ENCODE measurements at places on chromosomes 12 and 14.

DNA sequence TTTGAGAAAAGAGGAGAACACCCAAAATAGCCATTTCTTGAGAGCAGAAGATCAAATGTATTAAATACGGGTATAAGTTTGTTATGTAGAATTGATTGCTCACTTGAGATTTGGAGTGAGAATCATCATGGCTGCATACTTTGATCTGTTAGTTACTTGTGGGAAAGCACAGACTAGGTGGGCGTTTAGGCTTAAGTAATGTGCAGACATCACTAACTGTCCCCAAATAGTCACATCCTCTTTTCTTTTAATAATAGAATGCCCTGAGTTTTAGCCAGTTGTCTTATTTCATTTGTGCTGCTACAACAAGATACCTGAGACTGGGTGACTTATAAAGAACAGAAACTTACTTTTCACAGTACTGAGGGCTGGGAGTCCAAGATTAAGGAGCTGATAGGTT is 14.3 kb upstream of the GTF2A1 start:
- DNase-seq: no peak

GRCh38 chr12:16685107-16685506 is 79.1 kb upstream of the LMO3 start:
- no peak for DNase-seq

- DNase-seq: no peak
Observed at GRCh38 chr14:104776961-104777807, 18.4 kb downstream of the AKT1 start.

GRCh38 chr14:30462358-30462757 is 96.6 kb upstream of the G2E3 start:
- no peak for DNase-seq

- DNase-seq: no peak
Observed at GRCh38 chr12:31524791-31525495, 66.0 kb downstream of the DENND5B start.

DNA sequence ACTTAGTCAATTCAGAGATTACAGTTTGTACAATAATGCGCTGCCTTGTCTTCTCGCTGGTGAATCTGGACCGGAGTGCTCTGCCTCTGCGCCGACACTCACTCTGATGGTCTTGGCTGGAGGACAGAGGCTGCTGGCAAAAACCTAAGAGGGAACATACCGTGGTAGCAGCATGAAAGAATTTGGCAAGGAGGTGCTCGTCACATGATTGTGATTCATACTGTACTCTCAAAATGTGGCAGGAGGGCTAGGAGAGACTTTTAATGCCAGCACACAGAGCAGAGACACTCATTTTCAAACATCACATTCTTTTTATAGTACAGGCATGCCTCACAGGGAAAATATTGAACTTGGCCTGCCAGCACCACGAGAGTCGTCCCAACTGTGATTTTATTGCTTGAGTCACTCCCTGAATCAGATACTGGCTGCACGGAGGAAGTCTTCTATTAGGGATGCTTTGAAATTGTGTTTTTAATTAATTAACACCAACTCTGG is 67.8 kb downstream of the HMGA2 start:
- no peak for DNase-seq

DNA sequence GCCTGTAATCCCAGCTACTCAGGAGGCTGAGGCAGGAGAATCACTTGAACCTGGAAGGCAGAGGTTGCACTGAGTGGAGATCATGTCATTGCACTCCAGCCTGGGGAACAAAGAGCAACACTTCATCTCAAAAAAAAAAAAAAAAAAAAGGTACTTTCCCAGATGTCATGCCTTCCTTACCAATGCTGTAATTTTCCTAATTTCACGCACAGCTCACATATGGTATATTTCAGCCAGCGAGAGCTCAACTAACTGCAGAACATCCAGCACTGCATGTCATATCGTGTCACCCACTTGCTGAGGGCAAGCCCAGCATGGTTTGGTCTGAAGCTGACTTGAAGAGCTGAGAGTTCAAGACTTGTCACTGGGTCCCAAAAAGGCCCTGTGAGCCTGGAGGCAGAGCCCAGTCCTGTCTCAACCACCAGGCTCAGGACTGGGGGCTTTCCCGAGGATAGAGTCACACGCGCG is 29.0 kb downstream of the NFKBIA start:
- no peak for DNase-seq

GRCh38 chr12:27523305-27523641 is 733 bp upstream of the PPFIBP1 start:
- DNase-seq: no peak

DNA sequence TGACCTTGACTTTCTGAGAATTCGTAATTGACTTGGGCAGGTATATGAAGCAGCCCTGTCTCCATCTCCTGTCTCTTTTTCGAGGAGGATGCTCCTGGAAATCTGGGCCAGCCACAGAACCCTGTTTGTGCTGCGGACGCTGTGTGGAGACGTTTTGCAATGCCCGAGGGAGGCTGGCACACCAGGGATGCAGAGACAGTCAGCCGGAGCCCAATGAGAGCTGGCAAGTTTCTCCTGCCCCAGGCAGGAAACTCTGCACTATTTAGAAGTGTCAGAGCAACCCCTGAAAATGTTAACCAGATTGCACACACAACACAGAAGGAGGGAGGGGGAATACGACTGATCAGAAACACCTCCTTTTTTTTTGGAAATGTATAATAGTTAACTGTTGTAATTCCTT is 103.2 kb upstream of the DYRK2 start:
- DNase-seq: no peak

GRCh38 chr14:103292426-103293374 is 41.3 kb upstream of the EIF5 start:
- peak; percentile 62 for DNase-seq

- no peak for DNase-seq
Observed at GRCh38 chr12:93363841-93364297, 13.9 kb upstream of the NUDT4 start.

GRCh38 chr14:69586404-69586803 is 11.7 kb upstream of the CCDC177 start:
- no peak for DNase-seq

GRCh38 chr12:76925135-76925534 is 46.3 kb upstream of the CSRP2 start:
- no peak for DNase-seq

DNA sequence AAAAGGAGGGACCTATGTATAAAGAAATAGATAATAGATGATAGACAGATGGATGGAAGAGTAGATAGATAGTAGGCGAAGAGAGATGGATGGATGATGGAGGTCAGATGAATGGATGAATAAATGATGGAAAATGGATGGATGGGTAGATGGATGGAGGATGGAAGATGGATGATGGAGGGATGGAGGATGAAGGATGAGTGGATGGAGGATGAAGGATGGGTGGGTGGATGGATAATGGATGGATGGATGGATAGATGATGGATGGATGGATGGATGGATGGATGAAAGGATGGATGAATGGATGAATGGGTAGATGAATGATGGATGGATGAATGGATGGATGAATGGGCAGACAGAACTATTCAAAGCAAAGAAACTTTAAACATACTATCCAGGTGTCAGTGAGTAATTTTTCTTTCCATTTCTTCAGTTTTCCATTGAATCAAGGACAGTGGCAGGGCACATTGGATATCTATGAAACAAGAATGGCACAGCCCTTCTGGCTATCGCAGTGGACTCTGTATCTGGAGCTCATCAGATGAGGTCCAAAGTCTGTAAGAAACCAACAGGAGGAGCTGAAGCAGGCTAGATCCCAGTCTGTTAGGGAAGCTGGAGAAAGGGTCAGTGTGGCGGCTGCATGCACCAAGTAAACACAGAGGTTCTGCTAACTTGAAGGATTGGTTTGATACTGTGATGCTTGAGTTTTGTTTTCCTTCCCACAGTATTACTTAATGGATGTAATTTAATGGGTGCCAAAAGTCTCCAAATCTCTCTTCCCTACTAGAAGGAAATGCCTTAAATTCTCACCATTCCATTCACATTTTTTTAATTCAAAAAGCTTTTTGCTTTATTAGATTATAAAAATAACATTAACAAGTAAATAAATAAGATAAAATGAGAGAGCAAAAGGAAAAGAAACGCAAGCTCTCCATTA is 18.1 kb upstream of the MED13L start:
- no peak for DNase-seq

DNA sequence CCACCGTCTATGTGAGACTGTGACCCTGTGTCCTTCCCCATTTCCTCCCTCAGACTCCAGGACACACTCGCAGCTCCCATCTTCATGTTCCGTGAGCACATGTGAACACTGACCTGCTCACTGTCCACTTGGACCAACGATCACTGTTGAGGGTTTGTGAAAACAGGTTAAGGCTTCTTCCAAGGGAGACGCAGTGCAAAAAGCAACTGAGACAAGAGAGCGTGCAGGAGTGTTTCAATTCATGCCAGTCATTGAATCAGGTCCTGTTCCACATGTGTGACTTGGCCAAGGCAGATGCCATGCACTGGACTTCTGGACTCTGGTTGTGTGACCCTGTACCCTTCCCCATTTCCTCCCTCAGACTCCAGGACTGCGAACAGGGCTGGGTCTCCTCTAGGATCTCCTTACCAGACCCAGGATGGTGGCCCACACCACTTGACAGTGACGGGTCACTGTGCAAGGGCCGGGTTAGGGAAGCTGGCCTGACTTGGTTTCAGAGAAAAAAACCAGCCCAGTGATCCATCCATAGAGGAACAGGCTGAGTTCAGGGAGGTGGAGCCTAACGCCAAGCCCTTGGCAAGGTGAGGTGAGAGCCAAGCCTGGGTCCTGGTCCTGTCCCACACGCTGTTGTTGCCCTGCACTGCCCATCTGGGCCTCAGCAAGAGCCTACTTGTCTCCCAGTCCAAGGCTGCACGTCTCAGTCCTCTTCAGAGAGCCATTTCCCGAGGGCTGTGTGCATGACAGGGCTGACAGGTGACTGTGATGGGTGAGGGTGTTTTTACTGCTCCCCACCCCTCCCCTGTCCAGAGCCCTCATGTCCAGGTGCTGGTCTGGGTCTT is 5.7 kb upstream of the KRT5 start:
- DNase-seq: no peak

DNA sequence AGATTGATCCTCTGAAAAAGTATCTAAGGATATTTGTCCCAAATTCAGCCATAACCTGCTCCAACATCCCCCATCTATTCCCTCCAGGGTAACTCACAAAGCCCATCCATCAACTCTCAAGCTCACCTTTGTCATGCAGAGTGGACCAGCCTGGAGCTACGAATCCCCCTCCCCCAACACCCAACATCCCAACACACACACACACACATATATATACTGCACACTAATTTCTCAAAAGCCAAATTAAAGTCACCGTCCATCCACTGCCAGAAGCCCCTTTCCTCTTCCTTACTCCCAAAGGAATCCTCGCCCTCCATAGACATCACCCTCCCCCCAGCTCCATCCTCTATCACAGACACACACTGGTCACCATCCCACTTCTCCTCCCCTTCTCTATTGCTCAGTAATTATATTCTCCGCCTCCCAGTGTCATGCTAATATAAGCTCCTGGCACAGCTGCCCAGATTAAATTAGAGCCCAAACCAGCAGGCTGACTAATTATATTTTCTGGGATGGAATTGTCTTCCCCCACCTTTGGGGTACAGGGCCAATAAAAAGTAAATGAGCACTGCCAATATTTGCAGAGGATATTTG is 13.5 kb upstream of the TESPA1 start:
- DNase-seq: no peak

DNA sequence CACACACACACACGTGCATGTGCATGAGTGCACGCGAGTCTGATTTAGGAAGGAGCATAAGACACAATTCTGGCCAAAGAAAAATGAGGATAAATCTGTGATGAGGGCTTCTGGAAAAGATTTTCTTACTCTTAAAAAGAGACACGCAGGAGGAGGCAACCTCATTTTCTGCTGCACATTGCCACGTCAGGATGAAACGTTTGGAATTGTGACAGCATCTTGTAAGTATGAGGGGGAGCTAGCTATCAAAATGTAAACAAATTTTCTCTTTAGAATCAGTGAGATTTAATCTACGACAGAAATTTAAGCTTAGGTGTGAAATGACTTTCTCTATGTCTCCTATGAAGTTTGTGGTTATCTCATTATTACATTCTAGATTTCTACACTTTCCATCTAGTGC is 31.1 kb upstream of the NUBPL start:
- DNase-seq: no peak
